Stimulated activated memory B cell treated with anti-CD40 and anti-IgM and Interleukin-4, amounts not matched to agents 10 μg/mL and 1 μg/mL and 100 μg/mL, for 72 hours (primary cell): ENCODE measurements at places on chromosomes 5 and 9.

GRCh38 chr5:179393078-179393477, 47.8 kb upstream of the ADAMTS2 start:
- no peak for ATAC-seq

DNA sequence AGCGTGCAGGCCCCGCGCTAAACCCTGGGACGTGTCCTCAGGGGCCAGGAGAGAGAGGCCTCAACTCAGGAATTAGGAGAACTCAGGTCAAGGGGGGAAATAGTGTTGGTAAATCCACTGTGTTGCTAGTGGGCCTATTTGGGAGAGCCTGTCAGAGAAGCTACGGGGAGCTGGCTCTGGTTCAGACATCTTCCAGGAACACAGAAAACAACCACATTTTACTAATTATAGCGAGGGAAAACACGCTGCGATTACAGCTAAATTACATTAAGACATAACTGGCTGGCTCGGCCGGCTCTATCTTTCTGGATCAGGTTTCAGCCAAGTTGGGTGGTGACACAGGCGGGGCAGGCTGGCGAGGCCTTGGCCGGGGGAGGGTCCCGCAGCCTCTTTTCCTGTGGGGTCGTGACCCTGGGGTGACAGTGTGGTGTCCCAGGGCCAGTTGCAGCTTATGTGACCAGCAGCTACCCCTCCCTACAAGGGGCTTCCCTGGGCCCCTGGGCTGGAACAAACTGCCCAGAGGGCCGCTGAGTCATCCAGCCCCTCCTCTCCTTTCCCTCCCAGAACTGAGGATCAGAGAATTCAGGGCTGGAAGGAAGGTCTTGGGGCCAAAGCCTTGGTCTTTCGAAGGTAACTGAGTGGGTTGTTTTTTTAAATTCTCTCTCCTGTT, 75.1 kb downstream of the FGF18 start:
- ATAC-seq: no peak

GRCh38 chr9:33433871-33434270, 13.5 kb downstream of the AQP3 start:
- no peak for ATAC-seq

DNA sequence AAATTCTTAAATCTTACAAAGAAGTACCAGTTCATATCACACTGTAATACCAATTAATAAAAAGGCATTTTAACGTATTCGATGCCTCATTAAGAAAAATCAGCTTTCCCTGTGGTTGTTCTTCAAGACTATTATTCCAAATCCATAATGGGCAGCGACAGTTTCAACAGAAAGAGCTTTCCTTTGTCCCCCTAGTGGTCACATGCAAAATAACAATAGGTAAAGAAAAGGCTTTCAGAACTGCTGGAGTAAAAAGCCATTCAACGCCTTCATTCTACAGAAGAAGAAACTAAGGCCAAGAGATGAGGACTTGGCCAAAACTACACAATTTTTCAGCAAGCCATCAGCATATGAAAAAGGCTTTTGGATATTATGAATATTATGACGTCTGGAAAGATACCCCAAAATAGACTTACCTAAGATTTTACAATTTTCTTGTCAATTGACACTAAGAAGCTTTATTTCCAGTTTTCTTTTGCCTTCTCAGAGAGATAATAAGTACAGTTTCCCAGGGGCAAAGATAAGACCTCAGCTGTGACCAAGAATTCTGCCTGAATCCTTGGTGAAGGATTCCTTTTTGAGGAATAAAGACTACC, 6.7 kb upstream of the CDH6 start:
- no peak for ATAC-seq

DNA sequence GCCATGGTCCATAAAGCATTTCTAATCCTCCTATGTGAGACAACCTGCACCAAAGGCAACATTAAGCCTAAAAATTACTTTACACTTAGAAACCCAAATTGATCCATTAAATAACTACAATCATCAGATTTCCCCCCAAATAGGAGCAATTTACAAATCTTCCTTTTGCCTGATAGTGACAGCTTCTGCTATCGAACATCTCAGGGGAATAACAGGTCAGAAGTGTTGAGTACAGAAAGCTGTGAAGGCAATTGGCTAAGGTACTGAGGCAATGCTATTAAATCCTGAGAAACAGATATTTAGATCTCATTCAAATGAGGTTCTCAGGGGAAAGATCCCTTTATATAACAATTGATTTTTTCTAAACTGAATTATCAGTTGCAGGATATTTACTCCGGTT, 141.1 kb downstream of the PIK3R1 start:
- no peak for ATAC-seq
